Endodermal cell (in vitro differentiated cells): ENCODE measurements at places on chromosomes 2 and 18. TPM values are rescaled to one million over a fixed set of nuclear protein-coding genes. Genes with fewer than 3 reads are reported as not detected.
A peak's percentile ranks its signal among the peaks of the same experiment; 100 is the strongest.

- H3K36me3 ChIP-seq = no peaks in the 10 kb centered on the region
- H3K27ac ChIP-seq = no peak overlapping the region
- H3K4me3 ChIP-seq = no peak overlapping the region
- no peak for DNase-seq
These were observed 70.8 kb downstream of the XIRP2 start for GRCh38 chr2:166958986-166959481.

Gene MYL1
- not detected in 2 replicates for total RNA-seq

GRCh38 chr2:179592167-179592936, 269.1 kb downstream of the ZNF385B start:
- no peak for DNase-seq
- no peak overlapping the region for H3K4me3 ChIP-seq
- H3K27ac ChIP-seq = no peak overlapping the region
- H3K27me3 ChIP-seq = no peaks in the 10 kb centered on the region
- no peaks in the 10 kb centered on the region for H3K36me3 ChIP-seq

DNA sequence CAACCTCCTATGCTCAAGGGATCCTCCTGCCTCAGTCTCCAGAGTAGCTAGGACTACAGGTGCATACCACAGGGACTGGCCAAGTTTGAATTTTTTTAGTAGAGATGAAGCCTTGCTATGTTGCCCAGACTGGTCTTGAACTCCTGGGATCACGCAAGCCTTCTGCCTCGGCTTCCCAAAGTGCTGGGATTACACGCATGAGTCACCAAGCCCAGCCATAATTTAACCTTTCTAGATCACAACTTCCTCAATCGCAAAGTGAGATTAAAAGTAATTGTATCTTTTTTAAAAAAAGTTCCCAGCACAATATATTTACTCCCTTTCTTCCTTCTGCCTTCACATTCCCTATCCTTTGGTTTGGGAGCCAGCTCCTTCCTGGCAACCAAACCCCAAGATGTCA, 5.8 kb upstream of the PPP1CB start:
- H3K4me1 ChIP-seq = peaks cover 13% of the 10 kb centered on the region
- no peaks in the 10 kb centered on the region for H3K36me3 ChIP-seq
- no peaks in the 10 kb centered on the region for H3K27me3 ChIP-seq
- H3K4me3 ChIP-seq = no peak overlapping the region
- no peak overlapping the region for H3K27ac ChIP-seq

DNA sequence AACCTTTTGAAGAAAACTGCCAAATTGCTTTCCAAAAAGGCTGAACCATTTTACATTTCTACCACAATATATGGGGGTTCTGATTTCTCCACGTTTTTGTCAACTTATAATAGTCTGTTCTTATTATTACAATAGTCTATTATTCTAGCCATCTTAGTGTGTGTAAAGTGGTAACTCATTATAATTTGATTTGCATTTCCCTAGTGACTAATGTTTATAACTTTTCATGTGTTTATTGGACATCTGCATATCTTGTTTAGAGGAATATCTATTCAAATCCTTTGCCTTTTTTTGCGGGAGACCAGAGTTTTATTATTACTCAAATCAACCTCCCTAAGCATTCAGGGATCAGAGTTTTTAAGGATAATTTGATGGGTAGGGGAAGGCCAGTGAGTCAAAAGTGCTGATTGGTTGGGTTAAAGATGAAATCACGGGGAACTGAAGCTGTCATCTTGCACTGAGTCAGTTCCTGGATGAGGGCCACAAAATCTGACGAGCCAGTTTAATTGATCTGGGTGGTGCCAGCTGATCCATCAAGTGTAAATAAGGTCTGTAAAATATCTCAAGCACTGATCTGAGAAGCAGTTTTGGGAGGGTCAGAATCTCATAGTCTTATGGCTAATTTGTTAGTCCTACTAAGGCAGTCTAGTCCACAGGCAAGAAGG, 303.4 kb upstream of the NCKAP5 start:
- H3K4me3 ChIP-seq = no peak overlapping the region
- no peaks in the 10 kb centered on the region for H3K27me3 ChIP-seq
- no peak for DNase-seq
- no peaks in the 10 kb centered on the region for H3K4me1 ChIP-seq

DNA sequence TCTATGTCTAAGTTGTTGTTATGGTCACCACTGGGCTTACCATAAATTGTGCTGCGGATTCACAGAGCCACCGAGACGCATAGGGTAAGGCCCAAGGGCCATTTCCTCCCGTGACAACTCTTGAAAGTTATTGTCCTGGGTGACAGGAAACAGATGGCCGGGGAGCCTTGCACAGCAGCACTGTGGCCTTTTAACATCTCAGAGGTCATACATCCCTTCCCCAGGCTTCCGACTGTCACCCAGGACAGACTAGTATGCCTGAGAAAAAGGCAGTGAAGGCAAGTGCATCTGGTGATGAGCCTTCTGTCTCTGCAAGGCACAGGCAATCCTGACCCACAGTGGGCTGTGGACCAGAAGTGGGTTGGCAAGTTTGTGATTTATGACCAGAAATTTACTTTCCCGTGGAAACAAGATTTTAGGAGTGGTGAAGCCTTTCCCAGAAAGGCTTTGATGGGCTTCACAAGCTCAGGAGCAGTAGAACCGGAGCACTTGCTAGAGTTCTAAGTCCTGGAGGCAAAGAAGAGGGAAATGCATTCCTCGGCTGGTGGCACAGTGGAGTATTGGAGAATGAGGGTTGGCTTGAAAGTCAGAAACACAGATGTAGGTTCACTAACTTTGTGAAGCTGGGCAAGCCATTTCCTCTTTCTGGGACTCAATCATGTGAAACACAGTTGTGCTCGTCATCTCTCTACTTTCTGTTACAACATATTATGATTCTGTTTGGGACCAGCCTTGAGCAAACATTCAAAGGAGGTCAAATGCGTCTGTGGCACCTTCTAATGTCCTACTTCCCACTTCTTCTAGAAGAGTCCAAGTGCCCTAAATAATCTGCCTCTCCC, 2.0 kb upstream of the CAPN14 start:
- H3K4me3 ChIP-seq = no peak overlapping the region
- H3K27ac ChIP-seq = no peak overlapping the region
- no peaks in the 10 kb centered on the region for H3K27me3 ChIP-seq
- H3K4me1 ChIP-seq = peaks cover 7% of the 10 kb centered on the region

DNA sequence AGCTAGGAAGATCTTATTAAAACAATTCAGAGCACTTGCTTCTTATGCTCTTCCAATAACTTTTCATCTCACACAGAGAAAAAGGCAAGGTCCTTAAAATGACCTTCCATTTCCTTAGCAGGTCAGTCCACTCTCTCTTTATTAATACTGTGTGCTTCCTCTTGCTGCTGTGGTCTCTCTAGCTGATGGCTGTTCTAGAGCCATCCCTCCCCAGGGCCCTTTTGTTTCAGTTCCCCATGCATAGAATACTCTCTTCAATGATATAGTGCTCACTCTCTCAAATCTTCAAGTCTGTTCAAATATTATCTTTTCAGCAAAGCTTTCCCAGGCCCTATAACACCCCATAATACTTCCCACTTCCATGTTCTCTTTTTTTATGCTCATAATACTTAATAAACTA, 469.3 kb downstream of the METTL4 start:
- no peak for DNase-seq
- no peak overlapping the region for H3K27ac ChIP-seq
- no peak overlapping the region for H3K4me3 ChIP-seq
- H3K27me3 ChIP-seq = no peaks in the 10 kb centered on the region

- no peak for DNase-seq
- no peaks in the 10 kb centered on the region for H3K27me3 ChIP-seq
- no peaks in the 10 kb centered on the region for H3K4me1 ChIP-seq
- H3K36me3 ChIP-seq = peaks cover 36% of the 10 kb centered on the region
These were observed 1.7 kb downstream of the SEPTIN2 start for GRCh38 chr2:241317391-241317790.

DNA sequence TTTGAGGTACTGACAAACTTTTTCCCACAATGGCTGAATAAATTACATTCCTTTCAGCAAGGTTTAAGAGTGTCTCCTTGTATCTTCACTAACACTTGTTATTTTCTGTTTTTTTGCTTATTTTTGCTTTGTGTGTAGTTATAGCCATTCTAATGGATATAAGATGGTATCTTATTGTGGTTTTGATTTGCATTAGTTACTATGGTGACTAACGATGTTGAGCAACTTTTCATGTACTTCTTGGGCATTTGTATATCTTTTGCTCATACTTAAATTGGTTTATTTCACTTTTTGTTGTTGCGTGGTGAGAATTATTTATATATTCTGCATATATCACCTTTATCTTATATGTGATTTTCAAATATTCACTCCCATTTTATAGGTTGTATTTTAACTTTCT, 79.9 kb upstream of the FSIP2 start:
- no peak overlapping the region for H3K27ac ChIP-seq
- no peaks in the 10 kb centered on the region for H3K36me3 ChIP-seq
- H3K4me1 ChIP-seq = no peaks in the 10 kb centered on the region
- no peak for DNase-seq

Gene MC5R
- total RNA-seq = 0.21 to 0.54 TPM in 2 of 3 replicates, not detected in the other

DNA sequence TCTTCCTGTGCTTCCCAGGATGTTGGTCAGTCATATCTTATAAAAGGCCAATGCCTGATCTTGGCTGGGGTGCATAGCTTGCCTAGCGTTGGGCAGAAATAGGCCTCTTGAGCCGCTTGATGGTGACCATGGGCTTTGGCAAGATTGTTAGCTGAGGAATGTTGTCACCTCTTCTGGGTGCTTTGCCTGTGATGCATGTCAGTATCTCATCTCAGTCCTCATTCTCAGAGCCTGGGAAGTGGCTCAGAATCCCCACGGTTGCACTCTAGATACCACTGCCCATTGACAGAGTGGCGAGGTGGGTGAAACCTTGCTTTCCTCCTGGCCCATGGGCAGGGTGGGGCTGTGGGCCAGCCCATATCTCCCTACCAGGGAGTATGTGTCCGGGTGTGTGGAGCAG, 79.2 kb upstream of the MGAT5 start:
- H3K27me3 ChIP-seq = no peaks in the 10 kb centered on the region
- DNase-seq = no peak

GRCh38 chr2:83386549-83386948, 1072.5 kb downstream of the SUCLG1 start:
- no peak overlapping the region for H3K4me3 ChIP-seq
- H3K36me3 ChIP-seq = no peaks in the 10 kb centered on the region
- H3K27me3 ChIP-seq = no peaks in the 10 kb centered on the region
- H3K27ac ChIP-seq = no peak overlapping the region
- no peak for DNase-seq

Gene GREB1L
- 3.9 and 5.2 TPM in 2 replicates for total RNA-seq

- H3K4me3 ChIP-seq = no peak overlapping the region
- no peaks in the 10 kb centered on the region for H3K36me3 ChIP-seq
- DNase-seq = peak; percentile 21
These were observed 63.1 kb upstream of the B3GNT7 start for GRCh38 chr2:231332388-231332787.

- no peak for DNase-seq
- no peak overlapping the region for H3K27ac ChIP-seq
- no peaks in the 10 kb centered on the region for H3K36me3 ChIP-seq
These were observed 384.7 kb upstream of the ZEB2 start for GRCh38 chr2:144904612-144905011.

- no peaks in the 10 kb centered on the region for H3K36me3 ChIP-seq
- no peak overlapping the region for H3K27ac ChIP-seq
- no peak overlapping the region for H3K4me3 ChIP-seq
- peaks cover 17% of the 10 kb centered on the region for H3K4me1 ChIP-seq
- H3K27me3 ChIP-seq = peaks cover 36% of the 10 kb centered on the region
- peak; percentile 79 for DNase-seq
These were observed 95.5 kb downstream of the MTCL1 start for GRCh38 chr18:8800876-8801262.

- no peaks in the 10 kb centered on the region for H3K36me3 ChIP-seq
- H3K27me3 ChIP-seq = no peaks in the 10 kb centered on the region
- no peak overlapping the region for H3K4me3 ChIP-seq
These were observed 344.8 kb downstream of the MTX2 start for GRCh38 chr2:176614049-176614448.

Gene BCS1L
- 31.5 and 36.1 TPM in 2 replicates for total RNA-seq

DNA sequence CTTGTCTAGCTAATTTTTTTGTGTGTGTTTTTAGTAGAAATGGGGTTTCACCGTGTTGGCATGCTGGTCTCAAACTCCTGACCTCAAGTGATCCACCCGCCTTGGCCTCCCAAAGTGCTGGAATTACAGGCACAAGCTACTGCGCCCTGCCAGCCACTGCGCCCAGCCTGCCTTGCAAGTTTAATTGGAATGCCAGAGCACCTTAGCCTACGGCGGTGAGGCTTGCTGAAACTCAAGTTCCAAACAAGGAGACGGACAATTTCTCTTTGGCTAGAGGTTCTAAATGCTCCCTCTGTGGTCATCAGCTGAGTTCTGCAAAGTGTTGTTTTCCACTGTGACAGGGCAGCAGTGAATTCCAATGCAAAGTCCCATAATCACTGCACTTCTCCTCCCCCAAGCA, 583.4 kb downstream of the KCNJ3 start:
- H3K27ac ChIP-seq = no peak overlapping the region
- H3K4me3 ChIP-seq = no peak overlapping the region
- no peaks in the 10 kb centered on the region for H3K36me3 ChIP-seq
- DNase-seq = no peak
- no peaks in the 10 kb centered on the region for H3K27me3 ChIP-seq

Gene RBKS
- 3.4 to 4.9 TPM (median 4.9 TPM) in 3 replicates for total RNA-seq

DNA sequence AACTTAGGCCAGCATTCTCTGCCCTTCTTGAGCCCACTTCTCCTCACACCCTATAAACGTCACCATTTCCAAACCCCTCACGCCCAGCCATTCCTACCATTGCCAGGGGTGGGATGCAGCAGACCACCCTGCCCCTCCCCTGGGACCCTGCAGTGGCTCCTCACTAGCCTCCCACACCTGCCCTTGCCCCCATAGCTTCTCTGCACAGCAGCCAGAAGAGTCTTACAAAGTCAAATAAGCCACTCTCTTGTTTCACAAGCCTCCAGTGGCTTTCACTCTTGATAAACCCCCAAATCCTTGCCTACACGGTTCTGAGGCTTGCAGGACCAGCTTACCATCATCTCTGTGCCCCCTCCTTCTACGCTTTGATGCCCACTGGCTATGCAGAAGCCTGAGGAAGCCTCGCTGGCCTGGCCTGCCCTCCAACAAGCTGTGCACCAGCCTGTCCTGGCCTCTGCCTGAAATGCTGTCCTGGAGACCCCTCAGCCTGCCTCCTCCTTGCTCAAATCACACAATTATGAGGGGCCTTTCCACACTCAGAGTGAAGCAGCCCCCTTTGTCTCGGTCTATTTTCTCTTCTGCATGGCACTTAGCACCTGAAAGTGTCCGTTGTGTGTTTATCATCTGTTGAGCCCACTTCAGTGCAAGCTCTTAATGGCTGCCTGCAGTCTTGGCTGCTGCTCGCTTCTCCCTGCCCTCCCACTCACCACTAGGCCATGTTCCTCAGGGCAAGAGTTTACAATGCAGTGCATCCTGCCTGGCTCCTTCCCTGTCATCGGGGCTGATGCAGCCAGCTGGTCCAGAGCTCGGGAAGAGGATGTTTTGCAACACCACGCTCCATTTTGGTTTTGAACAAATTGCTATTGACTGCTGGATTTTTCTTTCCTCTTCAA, 82.6 kb upstream of the RGPD5 start:
- H3K27me3 ChIP-seq = no peaks in the 10 kb centered on the region
- H3K36me3 ChIP-seq = no peaks in the 10 kb centered on the region
- no peaks in the 10 kb centered on the region for H3K4me1 ChIP-seq
- peak; percentile 44 for DNase-seq
